ENCODE measurements at places on chromosomes 3 and 15. TPM values are rescaled to one million over a fixed set of nuclear protein-coding genes. Genes with fewer than 3 reads are reported as not detected.
A peak's percentile ranks its signal among the peaks of the same experiment; 100 is the strongest.

GRCh38 chr15:29835301-29835700 lies 13.0 kb upstream of the TJP1 start:
- peak; percentile 41 for ATAC-seq

DNA sequence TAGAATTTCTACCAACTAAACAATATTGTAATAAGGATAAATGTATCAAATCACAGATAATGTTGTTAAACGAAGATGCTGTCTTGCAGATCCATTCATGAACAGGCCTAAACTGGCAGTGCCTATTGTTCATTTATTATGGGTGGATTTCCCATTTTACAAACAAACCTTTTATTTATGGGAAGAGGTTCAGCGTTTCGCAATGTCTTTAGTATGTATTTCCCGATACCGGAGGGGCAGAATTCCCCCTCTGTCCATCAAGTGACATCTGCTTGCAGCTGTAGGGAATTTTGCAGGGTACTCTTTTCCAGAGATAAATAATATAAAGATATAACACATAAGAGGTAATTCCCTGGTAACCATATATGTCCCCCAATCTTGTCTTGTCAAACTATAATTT lies 5.7 kb downstream of the CEP19 start:
- no peak for ATAC-seq

The TYRO3 gene
- 8.6 TPM for total RNA-seq

The CFAP92 gene
- 1.3 TPM for total RNA-seq

The BOC gene
- 41.5 TPM for total RNA-seq

- no peak for ATAC-seq
Measured at GRCh38 chr15:88605189-88606069, 15.7 kb upstream of the AEN start.

DNA sequence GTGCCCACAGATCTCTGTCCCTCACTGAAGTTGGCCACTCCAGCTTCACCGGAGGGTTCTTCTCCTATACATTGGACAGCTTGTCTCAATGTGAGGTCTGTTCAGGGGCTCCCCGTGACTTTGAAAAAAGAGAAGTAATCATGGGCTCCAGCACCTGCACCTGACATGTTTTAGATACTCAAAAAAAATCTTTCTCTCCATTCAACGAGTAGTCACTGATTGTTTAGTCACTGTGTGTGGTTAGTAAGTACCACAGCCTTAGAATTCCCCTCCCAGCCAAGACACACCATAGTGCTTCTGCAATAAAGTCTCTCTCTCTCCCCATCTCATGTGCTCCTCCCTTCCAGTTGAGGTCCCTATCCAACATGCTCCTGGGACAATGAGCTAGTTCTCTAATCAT lies 18.6 kb downstream of the CCR9 start:
- no peak for ATAC-seq

- ATAC-seq = no peak
Measured at GRCh38 chr3:34056951-34057390, 258.5 kb downstream of the PDCD6IP start.

DNA sequence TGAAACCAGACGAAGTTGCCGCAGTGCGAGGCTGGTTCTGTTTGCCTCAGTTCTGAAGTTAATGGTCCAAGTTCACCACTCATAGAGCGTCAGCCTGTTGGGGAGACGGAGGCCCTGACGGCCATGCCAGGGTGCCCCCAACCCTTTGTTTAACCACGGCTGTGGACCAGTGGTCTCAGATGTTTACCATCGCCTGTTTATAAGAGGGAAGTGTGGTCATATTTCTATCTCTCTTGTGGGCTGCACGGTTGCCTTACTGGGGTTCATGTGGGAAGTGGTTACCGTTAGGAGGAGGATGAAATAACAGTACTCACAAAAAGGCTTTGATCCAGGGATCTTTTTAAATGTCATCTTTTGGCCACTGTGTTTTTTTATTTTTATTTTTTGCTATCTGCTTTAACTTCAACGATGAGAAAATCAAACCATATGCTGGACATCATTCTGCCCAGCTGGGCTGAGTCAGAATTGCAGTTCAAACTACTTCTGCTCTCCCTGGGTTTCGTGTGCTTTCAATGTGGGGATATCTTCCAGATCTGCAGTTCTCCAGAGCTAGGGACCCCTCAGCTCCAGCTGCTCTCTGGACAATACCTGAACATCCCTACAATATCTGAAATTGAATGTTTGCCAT lies 17.8 kb downstream of the SMAD3 start:
- no peak for ATAC-seq

The SLC12A1 gene
- not detected for total RNA-seq

- ATAC-seq = no peak
Measured at GRCh38 chr15:33032053-33032452, 162.5 kb downstream of the FMN1 start.

- ATAC-seq = no peak
Measured at GRCh38 chr3:61181874-61182273, 69.4 kb downstream of the FHIT start.

- ATAC-seq = no peak
Measured at GRCh38 chr3:32194653-32195052, 43.8 kb upstream of the CMTM8 start.

The ATP13A3 gene
- 157 TPM for total RNA-seq

DNA sequence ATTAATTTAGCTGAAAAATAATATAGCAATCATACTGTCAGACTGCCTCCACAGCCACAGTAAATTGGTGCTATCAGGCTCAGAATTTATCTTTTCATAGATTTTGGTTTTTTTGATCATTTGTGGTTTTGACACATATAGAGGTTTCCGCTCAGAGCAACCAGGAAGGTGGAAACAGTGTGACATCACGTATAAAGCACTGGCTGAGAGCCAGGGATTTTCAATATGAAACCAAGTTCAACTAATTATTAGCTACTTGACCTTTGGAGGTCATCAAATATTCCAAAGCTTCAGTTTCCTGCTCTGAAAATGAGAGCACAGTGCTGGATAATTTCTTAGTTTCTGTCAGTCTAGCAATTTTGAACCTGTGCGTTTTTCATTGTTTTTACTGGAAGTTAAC lies 433.8 kb upstream of the SUCLG2 start:
- no peak for ATAC-seq

- no peak for ATAC-seq
Measured at GRCh38 chr15:47212222-47213010, 504.9 kb upstream of the SEMA6D start.

The A4GNT gene
- 0.46 TPM for total RNA-seq

DNA sequence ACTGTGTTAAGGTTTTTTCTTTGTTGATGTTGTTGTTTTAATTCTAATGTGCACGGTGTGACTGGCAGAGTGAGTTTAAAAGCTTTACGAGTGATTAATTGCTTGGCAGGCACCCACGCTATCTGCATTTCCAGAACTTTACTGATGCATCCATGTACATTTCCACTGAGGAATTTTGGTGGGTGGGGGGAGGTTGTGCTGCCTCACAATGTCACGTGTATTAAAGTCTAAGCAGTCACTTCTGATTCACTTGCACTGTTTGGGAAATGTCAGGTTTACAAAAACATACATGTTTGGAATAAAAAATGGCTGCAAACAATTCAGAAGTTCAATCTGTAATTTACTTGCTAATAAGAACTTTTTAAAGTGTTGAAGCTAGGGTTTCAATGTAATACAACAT lies 38.5 kb upstream of the CTDSPL start:
- ATAC-seq = no peak

The CEP152 gene
- total RNA-seq = 4.2 TPM

DNA sequence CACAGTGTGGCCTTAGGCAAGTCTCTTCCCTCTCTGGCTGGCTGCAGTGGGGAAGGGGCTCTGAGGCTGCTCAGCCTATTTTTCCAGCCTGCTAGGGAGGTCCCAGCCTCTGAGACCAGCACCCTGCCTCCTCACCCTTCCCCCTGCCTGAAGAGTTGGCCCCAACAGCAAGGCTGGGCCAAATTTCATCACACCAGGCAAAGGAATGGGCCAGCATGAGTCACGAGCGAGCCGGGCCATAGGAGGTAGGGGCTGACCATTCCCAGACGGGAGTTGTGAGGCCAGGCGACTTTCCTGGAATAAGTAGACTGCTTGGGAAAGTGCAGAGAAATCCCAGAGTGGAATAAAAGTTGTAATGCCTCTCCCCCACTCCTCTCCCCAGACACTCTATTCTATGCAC lies 5.7 kb upstream of the FBLN2 start:
- ATAC-seq = peak; percentile 85

DNA sequence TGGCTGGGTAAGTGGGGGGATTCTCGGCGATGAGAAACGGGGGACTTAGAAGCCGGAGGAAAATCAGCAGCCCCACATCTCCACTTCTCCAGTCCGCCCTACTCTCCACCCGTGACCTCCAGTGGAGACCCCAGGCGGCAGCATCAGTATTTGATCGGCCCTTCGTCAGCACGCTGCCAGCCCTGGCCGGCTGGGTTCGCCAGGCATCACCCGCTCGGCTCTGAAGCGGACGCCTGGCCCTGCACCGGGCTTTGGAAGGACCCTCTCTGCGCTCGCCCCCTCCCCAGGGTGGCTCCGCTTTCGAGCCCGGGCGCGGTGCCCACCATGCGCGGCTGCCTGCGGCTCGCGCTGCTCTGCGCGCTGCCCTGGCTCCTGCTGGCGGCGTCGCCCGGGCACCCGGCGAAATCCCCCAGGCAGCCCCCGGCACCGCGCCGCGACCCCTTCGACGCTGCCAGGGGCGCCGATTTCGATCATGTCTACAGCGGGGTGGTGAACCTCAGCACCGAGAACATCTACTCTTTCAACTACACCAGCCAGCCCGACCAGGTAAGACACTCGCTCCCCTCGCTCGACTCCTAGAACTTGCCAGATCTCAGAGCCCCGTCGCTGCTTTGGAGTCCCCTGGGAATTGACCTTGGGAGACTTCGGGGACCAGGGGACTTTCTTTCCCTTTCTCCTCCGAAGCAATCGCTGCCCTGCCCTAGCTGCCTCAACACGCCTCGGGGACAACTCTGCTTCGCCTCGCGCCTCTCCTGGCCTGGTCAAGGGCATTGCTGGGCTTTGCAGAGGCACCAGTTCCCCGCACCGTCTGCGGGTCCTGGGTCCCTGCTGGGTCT lies 561 bp downstream of the SIDT1 start:
- ATAC-seq = peak; percentile 54

DNA sequence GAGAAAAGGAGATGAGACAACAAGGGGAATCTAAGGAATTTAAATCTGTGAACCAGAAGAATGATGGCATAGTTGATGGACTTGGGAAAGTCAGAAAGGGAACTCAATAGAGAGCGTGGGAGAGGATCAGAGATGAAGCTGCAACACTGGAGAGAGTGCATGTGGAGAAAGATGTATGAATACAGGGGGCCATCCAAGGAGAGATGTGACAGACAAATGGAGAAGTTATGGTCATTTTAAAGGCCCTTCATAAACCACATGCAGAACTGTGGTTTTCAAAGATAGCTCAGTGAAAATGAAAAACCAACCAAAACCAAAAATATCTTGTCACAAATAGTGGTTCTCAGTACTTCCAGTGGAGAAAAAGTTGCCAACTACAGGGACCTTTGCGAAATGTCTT lies 265.2 kb downstream of the SUCLG2 start:
- no peak for ATAC-seq

All from gastroesophageal sphincter (tissue), 4 donors.